Articular chondrocyte of knee joint (primary cell): ENCODE measurements at places on chromosomes 6 and 20. TPM values are rescaled to one million over a fixed set of nuclear protein-coding genes. Genes with fewer than 3 reads are reported as not detected.

The ULBP2 gene
- total RNA-seq, result 4.2 and 5.1 TPM in 2 replicates

The KDM1B gene
- total RNA-seq, result 16.2 and 21.0 TPM in 2 replicates

The MAP3K7 gene
- total RNA-seq, result 44.2 and 45.7 TPM in 2 replicates

The GJA10 gene
- total RNA-seq, result not detected in 2 replicates

The COL21A1 gene
- total RNA-seq, result 1.0 and 3.9 TPM in 2 replicates

The GLP1R gene
- not detected in 2 replicates for total RNA-seq
